ENCODE measurements at places on chromosomes 6 and 20.

DNA sequence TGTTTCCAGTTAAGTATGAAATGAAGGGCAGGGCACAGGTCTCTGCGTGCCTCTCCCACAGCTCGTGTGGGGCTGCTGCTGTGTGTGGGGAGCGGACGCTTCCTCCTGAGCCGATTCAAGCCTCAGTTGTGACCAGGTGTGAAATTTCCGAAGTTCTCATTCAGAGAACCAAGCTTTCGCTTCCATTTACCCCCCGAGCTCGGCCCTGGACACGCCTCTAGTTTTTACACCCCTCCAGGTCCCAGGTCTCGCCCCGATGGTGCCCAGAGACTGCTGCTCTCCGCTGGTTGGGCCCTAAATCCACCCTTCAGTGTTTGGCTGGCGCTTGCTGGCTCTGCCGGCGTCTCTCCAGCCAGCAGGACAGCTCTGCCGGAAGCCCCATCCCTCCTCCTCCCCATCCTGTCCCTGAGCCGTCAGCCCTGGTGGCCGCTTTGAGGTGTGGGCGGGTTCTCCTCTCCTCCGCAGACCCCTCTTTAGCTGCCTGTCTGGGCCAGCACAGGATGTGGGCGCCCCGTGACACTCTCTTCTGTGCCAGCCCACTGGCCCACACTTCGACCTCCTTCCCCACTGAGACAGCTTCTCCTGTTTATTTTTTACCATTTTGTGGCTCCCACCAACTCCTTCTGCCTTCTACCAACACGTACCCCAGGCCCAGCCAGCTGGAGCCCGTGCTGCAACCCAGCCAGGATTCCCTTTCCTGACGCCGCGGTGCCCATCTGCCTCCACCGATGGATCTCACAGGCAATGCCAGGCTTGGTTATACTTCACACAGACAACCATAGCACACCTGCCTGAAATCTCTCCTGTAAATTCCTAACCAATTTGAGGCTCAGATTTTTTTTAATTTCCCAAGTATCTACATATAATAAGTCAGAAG is 142.8 kb downstream of the DLL1 start:
- no peak for DNase-seq

- no peak for DNase-seq
Measured at GRCh38 chr6:53686355-53686940, 20.9 kb upstream of the KLHL31 start.

GRCh38 chr6:44102527-44102926 is 24.7 kb downstream of the MRPL14 start:
- DNase-seq, result no peak

- no peak for DNase-seq
Measured at GRCh38 chr20:53346335-53346648, 247.3 kb downstream of the ZNF217 start.

DNA sequence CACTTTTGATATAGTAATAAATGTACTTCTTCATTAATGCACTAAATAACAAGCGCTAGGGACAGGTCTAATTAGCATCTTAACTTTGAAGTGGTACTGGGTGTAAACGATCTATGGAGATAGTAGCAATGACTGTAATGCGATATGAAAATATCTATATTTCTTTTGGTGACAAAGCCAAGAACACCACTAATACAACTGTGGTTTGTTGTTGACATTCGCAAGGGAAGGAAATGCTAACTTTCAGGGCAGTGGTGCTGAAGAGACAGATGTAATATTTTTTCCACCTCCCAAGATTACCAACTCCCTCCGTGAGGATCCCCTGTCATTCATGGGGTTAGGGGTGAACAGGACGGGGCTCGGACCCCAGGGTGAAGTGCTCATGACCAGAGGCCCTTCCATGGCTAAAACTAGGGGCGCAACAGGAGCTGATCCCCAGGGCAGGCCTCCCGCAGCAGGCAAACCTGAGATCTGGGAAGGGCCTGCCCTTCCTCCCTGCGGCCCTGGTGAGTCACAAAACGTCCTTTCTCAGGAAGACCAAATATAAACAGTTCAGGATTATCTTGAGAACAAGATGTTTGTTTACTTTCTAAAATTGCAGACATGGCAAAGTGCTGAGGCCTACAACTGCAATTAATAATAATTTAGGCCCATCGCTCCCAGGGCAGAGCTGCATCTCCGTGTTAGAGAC is 65.0 kb upstream of the TOX2 start:
- peak; percentile 16 for DNase-seq

- DNase-seq, result no peak
Measured at GRCh38 chr6:46637933-46638332, 14.7 kb downstream of the CYP39A1 start.

DNA sequence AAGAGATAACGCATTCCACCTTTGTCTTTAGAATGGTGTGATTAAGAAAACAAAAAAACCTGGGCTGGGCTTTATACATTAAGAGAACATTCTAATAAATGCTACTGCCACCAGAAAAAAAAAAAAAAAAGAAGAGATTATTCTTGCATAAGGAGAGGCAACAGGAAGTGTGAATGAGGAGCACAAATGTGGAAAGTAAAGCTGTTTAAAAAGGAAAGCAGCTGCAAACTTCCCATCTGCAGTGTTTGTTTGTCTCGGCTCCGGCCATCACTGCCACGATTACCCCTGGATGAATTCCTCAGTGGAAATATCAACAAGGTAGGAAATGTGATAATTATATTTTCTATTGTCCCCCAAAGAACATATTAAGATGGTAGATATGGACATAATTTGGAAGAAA is 223.9 kb downstream of the PHF3 start:
- DNase-seq, result no peak

DNA sequence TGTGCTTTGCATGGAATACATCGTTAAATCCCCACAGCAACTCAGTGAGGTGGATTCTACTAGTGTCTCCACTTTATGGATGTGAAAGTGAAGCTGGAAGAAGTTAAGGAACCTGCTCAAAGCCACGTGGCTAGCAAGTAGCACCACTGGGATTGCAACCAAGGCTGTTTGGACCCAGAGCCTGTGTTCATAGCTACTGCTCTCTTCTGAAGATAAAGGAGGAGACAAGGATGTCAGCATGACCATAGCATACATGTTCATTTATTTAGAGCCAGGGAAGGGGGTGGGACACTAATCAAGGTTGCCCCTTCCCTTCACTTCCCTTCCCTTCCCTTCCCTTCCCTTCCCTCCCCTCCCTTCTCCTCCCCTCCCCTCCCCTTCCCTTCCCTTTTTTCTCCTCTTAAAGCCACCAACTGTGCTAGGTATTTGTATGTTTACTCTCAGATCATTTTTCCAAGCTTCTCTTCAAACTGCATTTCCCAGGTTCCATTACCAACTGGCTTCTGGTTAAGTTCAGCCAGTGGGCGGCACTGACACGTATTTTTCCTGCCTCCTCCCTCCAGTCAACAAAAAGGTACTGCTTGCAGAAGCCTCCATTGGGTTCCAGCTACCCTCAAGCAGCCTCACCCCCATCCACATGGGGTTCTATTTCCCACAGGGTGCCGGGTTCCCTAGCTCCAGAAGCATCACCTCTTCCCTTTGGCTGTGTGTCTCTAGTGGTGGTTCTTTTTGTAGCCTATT is 134.9 kb downstream of the BCAS1 start:
- DNase-seq, result no peak

GRCh38 chr20:62377615-62378178 is 9.2 kb upstream of the RPS21 start:
- DNase-seq, result no peak
